Left colon (tissue), 2 donors: ENCODE measurements at places on chromosomes 16 and 17.

GRCh38 chr16:85616607-85617321, 3.6 kb downstream of the GSE1 start:
- no peak for DNase-seq

- no peak for DNase-seq
Measured at GRCh38 chr17:61536422-61536955, 54.5 kb downstream of the NACA2 start.

DNA sequence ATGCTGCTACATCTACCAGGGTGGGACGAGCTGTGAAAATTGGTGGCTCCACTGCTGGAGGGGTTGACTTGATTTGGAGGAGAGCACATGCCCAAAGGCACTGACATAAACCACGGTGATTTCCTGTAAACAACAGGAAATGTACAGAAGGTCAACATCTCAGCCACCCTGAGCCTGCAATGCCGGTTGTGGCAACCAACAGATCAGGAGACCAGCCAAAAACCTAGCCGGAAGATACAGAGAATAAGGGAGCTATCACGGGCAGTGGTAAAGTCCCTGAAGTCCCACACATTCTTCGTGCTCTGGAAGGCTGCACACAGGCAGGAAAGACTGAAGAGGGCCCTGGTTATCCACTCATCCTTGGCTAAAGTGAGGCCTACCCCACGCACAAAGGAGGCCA, 56.2 kb downstream of the ADCY9 start:
- DNase-seq, result no peak

DNA sequence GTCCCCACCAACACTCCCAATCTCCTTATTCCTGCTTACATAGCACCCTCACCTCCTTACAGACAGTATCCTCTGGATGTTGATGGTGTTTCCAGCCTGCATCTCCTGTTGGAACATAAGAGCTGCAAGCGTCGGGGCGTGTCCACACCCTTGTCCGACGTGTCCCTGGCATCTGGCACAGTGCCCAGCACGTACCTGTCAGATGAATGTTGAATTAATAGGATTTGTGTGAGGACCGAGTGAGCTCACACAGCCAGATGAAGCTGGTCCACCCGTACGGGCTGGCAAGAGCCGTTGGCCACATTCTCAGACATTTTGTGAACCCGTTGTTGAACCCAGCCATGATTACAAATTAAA, 12.2 kb upstream of the CBX4 start:
- DNase-seq, result peak; percentile 88
